Stimulated activated CD4-positive, alpha-beta T cell treated with anti-CD3 and anti-CD28 coated beads, TNF-alpha, amount 100 ng/mL, for 4 hours (primary cell): ENCODE measurements at places on chromosomes 1 and 21.

DNA sequence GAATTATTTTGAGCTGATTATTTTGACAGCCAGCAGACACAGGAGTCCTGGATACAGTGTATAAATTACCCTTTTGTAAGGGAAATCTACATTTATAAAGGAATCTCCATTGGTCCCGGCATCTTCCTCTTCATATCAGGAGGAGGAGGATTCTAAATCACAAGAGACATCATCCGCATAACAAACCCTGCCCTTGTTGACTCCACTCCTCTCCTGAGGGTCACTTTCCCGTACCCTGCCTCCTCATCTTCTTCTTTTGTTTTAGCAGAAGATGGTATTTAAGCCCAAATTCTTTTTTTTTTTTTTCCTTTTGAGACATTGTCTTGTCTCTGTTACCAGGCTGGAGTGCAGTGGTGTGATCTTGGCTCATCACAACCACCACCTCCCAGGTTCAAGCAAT lies 14.6 kb upstream of the PKNOX1 start:
- no peak for DNase-seq

- no peak for DNase-seq
Measured at GRCh38 chr1:156772728-156773497, 5.6 kb downstream of the PRCC start.

DNA sequence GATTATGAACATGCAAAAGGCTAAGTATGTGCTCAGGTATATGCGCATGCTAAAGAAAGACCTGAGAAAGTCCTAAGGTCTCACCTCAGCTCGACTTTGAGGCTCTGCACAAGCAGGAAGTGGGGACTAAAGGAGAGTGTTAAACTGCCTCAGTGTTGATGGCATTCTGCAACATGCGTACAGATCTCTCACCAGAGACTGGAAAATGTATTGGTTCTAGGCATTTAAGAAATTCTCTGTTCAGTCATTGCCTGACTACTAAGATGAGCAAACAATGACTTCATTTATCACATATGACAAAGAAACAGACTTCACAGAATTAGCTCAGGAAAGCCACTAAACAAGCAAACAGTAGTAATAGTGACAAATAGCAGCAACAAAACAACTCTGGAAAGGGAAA lies 90.8 kb downstream of the USH2A start:
- DNase-seq = no peak

DNA sequence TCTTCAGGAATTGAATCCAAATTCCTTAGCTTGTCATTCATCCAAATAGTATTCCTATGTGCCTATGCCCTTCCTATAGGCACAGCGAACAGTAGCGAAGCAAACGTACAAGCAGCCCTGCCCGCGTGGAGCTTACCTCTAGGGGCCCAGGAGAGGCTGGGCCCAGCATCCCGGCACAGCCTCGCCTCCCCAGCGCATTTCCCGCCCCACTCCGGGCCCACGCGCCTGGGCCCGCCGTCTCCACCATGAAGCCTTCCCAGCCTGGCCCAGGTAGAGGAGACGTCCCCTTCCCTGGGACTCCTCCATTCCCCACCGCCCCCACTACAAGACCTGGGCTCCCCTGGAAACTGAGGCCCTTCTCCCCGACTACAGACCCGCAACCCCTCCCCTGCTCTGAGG lies 245 bp upstream of the TMEM269 start:
- no peak for DNase-seq

DNA sequence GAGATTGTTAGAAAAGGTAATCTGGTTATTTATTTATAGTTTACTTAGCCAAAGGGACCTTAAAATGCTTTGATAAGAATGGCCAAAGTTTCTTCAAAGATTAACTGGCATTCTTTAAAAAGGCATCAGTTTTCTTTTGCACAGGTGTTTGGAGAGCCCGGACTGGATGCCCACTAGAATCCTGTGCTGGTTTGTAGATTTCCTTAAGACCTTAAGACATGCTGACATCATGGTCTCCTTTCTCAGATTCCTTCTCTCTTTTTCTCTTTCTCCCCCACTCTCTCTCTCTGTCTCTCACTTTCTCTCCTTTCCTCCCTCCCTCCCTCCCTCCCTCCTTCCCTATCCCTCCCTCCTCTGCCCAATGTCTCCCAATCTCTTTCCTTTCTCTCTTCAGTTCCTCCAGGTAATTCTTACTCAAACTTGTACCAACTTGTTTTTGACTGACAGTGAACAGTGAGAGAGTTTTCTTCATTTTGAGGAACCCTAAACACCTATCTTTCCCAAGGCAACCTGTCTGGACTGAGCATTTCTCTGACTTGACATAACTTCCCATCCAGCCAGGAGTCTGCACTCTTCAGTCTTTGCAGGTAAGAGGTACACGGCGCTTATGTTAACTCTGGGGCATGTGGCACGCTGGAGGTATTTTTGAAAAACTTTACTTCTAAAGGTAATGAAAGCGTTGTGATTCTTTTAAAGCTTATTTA lies at the start of gene KCNJ15:
TSS of gene KCNJ15 (plus strand) at position 393 of the 704 bp plus-strand sequence. CDS start 42,271 bp downstream, outside the sequence.
- no peak for DNase-seq

DNA sequence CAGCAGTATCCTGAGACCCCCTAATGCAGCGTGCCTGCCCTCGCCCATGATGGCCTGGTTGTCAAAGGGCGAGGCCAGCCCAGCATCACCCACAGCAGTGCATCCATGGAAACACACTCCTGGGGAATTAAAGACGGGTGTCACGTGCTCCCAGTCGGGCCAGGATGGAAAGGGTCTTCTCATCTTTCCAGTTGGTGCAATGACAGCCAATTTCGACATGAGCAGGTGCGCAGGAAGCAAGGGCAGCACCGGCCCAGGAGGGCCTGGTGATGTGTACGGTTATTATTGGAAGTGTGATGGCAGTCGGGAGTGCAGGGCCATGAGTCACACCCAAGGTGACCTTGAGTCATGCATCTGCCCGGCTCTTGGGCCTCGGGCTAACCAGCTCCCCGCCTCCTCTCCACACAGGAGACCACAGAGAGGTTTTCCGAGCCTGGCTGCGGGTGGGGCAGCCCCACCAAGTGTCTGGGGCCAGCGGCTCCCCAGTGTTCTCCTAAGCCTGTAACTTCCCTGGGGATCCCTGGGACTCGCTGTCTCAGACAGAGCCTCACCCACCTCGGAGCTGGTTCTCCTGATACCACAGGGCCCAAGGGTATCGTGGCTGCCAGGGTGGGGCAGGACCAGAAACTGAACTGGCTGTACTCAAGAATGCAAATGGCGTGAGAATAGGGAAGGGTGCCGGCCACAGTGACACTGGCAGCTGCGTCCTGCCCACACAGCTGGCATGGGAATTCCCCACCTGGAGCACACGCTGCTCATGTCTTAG lies 119.8 kb downstream of the SIK1 start:
- no peak for DNase-seq

DNA sequence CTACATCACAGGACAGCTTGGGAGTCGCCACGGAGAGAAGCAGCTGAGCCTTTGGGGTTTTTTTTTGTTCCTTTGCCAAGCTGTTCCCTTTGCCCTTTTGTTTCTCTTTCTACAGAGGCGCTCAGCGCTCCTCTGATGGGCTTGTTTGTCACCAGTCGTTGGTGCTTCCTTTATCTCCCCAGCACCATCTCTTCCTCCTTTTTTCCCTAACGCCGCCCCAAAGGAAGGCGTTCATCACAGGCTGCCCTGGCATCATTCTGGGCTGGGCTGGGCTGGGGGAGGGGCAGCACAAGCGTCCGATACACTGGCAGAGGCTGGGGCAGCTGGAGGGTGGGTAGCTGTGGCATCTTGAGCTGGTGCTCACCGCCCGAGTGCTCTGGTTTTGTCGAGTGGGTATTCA lies 10.5 kb downstream of the IGSF21 start:
- no peak for DNase-seq

- DNase-seq = no peak
Measured at GRCh38 chr1:193581341-193581740, 394.9 kb upstream of the B3GALT2 start.

- no peak for DNase-seq
Measured at GRCh38 chr1:114080511-114081436, 72.9 kb downstream of the SYT6 start.
